ENCODE measurements at places on chromosomes 16 and 17.

DNA sequence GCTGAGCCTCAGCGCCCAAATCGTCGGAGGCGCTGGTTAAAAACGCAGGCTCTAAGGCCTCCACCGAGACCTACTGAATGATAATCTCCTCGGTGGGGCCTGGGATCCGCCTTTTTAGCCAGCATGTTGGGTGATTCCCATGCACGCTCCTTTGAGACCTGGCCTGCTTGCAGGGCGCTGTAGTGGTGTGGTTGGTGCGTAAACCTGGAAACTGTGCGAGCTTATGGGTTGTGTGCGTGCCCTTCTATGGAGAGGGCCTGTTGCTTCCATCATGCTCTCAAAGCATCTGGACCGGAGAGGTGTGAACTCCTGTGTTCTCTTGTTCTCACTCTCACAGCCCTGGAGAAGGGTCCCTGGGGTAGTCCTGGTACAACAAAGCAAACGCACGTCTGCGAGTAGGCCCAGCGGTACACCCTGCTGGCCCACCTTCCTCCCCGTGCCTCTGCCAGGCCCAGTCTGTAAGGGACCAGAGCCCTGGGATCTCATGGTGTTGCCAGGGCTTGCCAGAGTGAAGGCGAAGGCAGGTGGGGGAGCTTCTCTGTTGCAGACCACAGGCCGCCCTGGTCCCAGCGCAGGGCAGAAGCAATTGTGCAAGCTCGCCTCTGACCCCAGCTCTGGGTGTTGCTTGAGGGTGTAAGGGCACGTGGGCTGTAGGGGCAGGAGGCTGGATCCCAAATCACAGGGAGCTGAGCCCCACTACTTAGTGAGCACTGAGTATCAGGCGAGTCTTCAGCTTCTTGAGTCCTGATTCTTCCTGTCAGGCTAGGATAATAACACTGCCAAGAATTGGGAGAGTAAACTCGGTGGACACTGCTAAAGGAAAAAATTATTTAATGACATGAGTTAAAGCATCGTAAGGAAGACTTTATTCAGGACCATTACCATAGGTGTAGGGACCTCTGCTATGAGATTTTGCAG, 879 bp upstream of the LRRC75A start:
- no peak for DNase-seq

DNA sequence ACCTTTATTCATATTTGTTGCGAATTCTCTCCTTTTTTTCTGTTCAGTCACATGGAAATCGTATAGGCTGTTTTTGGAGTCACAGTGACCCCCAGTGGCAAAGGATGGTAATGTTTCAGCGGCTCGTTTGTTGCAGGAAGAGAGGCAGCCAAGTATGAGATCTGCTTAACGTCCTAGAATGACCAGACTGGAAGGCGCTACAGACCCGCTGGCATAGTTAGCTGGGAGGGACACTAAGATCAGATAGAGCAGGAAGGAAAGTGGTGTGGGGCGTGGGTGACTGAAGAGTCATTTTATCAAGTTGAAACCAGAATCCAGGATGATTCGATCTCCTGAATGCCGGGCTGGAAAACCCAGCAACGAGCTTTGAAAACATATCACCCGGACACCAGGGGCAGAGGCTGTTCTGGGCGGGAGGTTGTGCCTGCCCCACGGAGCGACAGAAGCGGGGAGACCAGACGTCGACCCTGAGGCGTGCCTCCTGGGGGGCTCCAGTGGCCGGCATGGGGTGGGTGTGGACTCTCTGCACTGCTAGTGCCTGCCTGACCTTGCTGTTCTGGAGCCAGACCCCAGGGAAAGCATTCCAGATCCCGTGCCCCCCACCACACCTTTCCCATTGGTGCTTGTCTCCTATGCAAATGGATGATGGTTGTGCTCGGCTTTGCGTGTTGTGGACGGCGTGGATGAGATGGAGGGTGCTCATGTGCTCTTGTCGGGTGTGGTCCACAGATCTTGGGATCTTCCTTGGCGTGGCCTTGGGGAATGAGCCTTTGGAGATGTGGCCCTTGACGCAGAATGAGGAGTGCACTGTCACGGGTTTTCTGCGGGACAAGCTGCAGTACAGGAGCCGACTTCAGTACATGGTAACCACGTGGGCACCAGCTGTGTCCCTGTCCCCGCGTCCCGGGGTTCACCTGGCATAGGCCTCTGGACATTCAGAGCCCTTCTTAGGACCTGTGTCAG, 7.7 kb downstream of the IL34 start:
- peak; percentile 34 for DNase-seq

DNA sequence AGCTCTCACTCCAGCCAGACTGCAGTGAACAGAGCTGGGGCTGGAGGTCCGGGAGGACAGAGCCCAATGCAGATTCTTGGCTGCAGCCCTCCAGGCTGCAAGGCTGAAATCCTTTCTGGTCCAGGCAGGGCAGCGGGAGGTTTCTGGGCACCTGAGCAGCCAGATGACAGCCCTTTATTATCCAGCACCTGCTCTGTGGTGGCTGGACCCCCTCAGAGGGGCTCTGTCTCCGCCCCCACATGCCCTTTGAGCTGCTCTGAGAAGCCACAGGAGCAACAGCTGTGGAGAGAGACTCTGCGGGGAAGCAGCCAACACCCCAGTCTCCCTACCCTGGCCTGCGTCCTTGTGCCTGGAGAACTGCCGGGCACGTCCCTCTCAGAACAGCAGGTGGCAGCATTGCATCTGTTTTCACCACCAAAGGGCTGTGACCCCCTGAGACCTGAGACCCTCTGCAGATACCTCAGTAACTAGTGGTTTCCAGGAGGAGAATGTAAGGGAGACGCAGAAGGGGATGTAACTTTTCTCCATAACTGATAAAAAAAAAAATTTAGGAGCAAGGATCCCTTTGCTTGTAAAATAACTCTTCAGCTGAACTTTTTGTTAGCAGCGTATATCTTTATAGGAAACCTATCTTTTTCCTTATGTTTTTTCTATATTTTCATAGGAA, 3.7 kb upstream of the CNP start:
- peak; percentile 52 for DNase-seq

GRCh38 chr17:40320756-40321523, 12.0 kb downstream of the RARA start:
- no peak for DNase-seq

- DNase-seq: no peak
These were observed 41.5 kb upstream of the MRTFB start for GRCh38 chr16:14029658-14030057.

GRCh38 chr17:77597418-77598240, 360.9 kb upstream of the TNRC6C start:
- no peak for DNase-seq

DNA sequence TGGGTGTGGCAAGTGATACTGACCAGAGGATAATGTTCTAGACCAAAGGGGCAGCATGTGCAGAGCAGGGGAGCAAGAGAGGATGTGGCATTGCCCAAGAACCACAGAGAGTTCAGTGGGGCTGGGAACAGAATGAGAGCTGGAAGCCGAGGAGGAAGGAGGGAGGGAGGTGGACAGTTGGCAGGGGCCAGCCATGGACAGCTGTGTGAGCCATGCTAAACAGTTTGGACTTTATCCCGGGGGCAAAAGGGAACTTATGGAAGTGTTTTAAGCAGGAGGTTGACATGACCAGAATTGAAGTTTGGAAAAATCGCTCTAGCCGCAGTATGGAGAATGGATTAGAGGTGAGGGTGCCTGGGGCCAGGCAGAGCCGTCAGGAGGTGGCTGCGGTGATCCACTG, 29.4 kb upstream of the TMEM132E start:
- DNase-seq: no peak

DNA sequence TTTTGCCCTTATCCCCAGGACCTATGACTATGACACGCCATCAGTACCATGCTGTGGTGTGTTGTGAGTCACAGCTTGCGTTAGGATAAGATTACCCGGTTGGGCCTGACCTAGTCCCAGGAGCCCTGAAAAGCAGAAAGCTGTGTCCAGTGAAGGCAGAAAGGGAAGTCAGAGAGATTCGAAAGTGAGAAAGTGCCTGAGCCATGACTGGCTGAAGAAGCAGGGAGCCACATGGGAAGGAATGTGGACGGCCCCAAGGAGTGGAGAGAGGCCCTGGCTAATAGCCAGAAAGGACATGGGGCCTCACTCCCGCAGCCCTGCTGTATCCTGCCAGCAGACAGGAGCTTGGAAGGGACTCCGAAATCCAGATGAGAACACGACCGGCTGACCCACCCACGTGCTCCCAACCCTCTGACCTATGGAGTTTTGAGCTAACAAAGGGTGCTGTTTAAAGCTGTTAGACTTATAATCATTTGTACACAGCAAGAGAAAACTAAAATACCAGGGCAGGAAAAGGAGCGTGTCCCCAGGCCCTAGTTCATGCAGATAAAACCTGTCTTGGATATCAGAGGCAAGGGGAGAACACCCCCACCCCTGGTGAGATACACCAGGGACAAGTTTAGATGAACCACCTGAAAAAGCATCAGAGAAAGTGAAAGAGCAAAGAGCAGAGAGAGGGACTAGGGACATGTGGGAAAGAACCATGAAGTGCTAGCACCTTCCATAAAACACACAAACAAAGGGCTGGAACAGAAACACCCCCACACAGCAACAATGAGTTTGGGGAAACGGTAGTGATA, 115.3 kb downstream of the SLC39A11 start:
- DNase-seq: no peak

DNA sequence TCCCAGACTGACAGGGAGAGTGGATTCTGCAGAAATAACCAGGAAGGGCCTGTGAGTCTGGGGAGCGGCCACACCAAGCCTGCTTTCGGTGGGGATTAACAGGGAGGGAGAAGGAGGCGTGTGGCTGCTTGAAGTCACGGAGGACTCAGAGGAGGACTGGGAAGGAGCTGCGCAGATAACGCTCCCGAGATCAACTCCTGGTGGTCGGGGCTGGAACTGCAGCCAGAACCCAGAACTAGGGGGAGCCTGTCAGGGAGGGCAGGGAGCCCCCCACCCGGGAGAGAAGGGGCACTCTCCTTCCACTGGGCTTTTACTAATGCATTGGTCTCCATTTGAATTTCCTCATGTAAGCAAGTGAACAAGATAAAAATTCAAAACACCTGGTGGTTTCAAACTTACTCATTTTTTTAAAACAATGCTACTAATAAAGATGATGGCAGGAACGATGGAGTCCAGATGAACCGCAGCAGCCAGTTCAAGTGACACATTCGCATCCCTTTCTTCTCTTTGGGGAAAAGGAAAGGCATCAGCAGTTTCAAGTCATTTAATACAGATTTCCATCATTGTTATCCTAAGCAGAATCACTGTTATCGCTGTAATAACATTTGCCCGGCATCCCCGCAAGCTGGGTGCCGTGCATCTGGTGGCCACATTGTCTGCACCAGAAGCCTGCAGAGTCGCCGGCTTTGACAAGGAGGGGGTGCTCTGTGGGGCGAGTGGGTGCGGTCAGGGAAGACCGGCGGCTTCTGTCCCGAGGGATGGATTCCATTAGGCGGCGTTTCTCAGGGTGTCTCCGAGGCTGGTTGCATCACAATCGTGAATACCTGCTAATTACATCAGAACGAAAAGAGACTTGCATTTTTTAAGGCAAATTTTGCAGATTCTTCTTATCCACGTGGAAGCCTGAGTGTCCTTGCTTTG, 183.0 kb downstream of the FOXL1 start:
- DNase-seq: no peak

- DNase-seq: no peak
These were observed 424 bp downstream of the HOXB2 start for GRCh38 chr17:48544349-48545021.

DNA sequence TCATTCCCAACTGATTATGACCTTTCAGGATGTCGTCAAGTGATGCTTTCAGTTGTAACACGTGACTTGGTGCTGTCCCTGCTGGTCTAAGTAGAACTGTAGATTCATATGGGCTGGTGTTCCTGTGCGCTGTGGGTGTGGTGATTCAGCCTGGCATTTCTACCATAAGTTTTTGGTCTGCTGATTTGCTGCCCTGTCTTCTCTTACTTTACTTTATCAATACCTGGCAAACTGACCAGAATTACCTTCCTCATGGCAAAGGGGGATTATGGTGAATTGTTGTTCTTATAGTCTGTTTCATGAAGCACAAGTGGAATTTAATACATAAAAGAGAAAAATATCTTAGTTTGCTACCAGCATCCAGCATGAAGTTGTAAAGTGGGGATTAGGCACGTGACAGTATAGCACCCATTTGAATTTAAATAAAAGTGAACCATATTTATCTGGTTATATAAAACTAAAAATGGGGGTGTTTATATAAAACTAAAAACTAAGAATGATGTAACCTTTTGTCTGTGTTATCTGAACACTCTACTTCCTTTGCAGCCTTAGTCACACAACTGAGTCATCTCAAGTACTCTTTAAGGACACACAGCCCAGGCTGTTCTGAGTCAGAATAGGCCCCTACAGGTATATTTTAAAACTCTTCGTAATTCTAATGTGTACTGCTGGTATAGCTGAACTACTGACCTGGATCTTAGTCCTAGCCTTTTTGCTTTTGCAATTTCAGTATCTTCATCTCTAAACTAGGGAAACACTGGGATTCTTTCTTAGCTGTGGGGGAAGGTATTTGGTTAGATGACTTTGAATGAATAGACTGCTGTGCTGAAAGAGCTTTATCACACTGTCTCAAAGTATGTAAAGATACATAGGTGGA, 28.3 kb downstream of the TTC19 start:
- no peak for DNase-seq

All from NCI-H1930 (cell line).